Activated CD4-positive, alpha-beta T cell treated with anti-CD3 and anti-CD28 coated beads for 48 hours (primary cell): ENCODE measurements at places on chromosomes 6 and 20.

DNA sequence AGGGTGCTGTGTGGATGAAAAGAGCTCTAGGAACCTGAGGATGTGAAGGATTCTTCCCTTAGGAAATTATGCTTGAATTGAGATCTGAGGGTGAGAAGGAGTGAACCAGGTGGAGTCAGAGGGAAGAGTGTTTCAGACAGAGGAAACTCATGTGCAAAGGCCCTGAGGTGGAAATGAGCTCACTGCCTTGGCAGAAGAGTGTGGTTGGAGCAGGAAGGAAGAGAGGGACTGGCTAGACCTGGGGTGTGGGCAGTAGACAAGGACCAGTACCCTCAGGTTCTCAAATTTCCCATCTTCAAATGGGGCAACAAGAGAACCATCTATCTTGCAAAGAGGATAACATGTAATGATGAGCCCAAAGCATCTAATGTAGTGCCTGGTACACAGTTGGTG, 24.0 kb upstream of the GTSF1L start:
- DNase-seq, result peak; percentile 45

DNA sequence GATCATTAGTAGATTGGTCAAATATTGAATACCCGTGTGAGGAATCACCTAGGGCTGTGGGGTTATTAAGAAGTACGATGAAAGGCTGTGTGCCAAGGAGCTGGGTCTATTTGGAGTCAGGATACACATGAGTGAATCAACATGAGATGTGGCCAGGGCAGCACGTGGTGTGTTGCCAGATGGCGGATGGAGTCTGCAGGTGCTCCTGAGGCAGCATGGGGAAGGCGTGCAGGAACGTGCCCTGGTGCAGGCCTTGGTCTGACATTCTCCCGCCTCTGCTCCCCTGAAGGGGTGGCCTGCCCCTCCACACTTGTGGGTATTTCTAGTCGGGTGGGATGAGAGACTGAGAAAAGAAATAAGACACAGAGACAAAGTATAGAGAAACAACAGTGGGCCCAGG, 39.0 kb upstream of the SLC22A1 start:
- no peak for DNase-seq

GRCh38 chr6:53961679-53962370, 149.4 kb upstream of the MLIP start:
- no peak for DNase-seq

- DNase-seq, result peak; percentile 58
Observed at GRCh38 chr6:151389618-151390275, 1.6 kb downstream of the ZBTB2 start.

- DNase-seq, result no peak
Observed at GRCh38 chr6:22072949-22073348, 223.9 kb downstream of the PRL start.

DNA sequence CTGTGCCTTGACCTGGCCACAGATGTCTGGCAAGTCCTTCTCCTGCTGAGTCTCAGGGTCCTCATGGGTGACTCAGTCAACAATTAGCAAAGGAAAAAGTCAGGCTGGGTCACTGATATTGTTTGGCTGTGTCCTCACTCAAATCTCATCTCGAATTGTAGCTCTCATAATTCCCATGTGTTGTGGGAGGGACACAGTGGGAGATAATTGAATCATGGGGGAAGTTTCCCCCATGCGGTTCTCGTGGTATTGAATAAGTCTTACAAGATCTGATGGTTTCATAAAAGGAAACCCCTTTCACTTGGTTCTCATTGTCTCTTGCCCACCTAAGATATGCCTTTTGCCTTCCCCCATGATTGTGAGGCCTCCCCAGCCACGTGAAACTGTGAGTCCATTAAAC, 45.7 kb downstream of the PREX1 start:
- no peak for DNase-seq

DNA sequence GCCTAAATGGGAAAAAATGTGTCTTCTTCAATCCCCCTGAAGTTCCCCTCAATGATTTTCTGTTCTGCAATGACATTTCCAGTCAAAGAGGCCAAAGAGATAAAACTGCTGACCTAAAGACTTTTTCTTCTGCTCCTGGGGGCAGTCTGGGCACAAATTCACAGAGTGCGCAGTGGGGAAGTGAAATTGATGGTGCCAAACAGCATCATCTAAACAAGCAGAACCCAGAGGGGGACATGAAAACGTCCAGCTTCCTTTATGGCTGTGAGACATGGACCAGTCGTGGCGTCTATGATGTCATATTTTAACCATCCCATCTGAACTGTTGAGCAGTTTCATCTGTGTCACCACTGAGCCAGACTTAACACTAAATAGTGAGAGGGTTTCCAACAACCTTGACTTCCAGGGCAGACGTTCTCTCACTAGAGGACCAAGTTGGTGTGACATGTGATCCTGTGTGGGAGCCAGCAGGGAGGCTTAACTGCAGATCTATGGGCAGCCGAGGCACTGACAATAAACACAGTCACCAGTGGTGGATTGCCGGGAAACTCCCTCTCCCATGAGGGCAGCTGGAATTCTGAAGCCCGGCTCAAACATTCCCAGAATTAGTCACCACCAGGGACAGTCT, 12.4 kb downstream of the SCML4 start:
- no peak for DNase-seq

DNA sequence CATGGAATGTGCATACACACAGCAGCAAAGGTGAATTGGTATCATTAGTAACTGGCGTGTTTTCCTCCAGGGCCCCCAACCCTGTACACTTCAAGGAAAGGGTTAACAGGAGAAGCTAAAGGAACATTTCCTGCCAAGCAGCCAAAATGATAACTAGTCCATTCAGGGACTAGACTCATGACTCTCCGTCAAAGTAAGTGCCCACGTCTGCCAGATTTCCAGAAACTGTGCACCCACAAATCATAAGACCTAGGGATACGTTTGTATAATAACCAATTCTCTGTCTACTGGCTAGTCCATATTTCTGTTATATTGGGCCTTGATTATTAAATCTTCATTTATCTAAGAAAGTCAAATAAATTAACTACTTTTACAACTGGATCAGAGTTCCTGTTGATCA, 76.0 kb upstream of the NHSL1 start:
- DNase-seq, result no peak

DNA sequence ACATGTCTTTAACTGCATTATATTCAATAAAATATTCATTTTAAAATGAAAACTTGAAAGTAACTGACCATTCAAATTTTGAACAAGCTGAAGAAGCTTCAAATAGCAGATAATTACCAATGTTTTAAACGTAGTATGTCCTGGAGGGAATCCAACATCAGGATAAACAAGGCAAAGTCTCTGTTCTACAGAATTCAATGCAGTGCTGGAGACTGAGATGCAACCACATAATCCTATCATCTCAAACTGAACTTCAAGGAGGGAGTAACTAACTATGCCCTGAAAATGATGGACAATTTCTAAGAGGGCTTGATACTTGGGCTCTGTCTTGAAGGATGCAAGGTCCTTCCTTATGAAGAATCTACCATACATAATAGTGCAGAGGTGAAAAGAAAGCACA, 100.7 kb downstream of the PRKN start:
- DNase-seq, result no peak

DNA sequence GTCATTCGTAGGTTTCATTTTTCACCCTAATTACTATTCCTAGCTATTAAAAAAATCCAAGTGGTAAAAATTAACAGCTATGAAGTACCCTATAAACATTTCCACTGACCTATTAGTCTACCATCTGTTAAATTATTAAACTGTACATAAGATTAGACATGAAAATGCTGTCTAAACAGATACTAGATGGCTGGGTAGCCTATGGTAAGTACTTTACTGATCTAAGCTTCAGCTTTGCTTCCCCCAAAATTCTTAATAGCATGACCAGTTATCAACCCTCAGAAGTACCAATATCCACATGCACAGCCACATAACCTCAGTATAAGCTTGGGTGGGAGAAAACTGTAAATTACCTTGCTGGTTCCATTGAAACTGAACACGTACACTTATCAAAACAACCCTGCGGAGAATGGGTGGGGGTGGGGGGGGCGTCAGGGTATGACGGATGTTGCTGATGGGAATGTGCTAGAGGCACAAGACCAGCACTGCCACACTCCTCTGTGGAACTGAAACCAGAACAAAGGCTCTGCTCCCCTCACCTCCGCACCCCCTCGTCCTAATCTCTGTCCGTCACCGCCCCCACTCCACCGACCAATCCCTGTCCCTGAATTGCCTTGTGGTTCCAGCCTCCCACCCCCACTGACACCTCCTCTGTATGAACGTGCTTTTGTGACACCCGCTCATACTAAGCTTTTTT, 45.3 kb downstream of the B4GALT5 start:
- peak; percentile 66 for DNase-seq

- no peak for DNase-seq
Observed at GRCh38 chr6:106866875-106867658, 107.5 kb downstream of the CD24 start.

- peak; percentile 48 for DNase-seq
Observed at GRCh38 chr20:59400708-59401107, 100.3 kb downstream of the EDN3 start.

GRCh38 chr6:37182736-37183590, 13.0 kb downstream of the PIM1 start:
- DNase-seq, result peak; percentile 66

GRCh38 chr20:49549801-49550551, 18.0 kb downstream of the PTGIS start:
- no peak for DNase-seq

GRCh38 chr6:4585682-4586468, 190.3 kb upstream of the CDYL start:
- DNase-seq, result no peak

GRCh38 chr6:53033764-53034163, 31.4 kb upstream of the FBXO9 start:
- DNase-seq, result no peak

DNA sequence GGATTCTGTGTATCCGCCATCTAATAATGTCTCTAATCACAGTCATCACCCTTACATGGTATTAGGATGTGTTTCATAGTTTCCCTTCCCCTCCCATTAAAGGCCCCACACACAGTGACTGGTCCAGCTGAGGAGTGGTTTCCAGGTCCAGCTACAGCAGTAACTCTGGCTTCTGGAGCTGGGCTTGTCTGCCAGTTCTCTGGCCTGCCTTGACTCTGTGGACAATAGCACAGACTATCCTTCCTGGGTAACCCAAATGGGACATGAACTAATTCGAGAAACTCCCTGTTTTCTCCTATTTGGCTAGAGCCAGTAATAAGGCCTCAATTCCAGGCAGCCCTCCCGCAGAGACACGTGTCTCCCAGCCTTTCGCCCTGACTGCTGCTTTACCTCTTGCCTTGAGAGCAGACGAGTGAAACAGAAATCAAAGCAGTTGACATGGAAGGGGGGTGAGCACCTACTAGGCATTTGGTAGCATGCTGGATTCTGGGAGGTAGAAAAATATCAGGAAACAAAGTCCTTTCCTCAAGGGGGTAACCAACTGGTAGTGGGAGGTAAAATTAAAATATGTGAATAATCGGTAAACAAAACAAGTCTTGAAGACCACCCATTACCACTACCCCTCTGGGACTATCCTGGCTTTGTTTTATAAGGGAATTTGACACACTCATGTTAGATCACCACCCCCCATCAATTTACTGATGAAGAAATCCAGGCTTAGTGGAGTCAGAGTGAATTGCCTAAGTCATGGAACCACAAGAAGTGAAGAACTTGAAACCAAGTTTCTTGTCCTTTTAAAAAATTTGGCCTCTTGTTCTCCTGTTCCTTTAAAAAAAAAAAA, 1.2 kb downstream of the TRAF3IP2 start:
- no peak for DNase-seq

DNA sequence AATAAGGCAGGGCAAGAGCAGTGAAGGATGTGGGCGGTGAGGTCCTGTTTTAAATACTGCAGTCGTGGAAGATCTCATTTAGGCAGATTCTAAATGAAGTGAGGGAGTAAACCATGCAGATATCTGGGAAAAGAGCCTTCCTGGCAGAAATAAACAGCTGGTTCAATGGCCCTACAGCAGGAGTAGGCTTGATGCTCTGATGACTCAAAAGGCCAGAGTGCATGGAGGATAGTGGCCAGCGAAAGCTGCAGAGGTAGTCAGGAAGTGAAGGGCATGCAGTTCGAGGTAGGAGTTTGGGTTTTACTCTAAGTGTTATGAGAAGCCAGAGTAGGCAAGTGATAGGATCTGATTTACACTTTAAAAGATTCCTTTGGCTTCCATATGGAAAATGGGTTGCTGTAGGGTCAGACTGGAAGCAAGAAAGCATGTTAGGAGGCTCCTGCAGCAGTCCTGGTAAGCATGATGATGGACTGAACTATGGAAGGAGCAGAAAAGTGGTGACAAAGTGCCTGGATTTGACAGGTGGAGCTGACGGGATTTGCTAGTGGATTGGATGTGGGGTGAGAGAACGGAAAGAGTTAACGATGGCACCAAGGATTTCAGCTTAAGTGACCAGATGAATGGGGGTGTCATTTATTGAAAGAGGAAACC, 150.0 kb downstream of the GJA10 start:
- DNase-seq, result no peak

DNA sequence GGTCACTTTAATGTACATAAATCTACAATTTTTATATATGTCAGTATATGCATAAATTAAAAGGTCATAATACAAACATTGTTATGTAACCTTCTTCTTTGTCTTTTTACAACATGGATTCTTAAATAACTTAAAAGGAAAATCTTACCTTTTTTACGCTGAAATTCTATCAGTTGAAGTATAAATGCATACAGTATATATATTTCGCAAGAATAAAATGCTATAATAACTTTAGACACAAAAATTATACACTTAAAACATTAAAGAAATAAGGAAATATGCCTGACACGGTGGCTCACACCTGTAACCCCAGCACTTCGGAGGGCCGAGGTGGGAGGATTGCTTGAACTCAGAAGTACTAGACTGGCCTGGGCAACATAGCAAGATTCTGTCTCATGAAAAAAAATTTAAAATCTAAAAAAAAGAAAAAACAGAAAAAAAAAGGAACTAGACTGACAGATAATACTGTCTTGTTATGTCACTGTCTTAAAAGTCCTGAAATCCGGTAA, 109.8 kb upstream of the MAP7 start:
- no peak for DNase-seq

- DNase-seq, result no peak
Observed at GRCh38 chr6:8435845-8436168, 462 bp upstream of the SLC35B3 start.

DNA sequence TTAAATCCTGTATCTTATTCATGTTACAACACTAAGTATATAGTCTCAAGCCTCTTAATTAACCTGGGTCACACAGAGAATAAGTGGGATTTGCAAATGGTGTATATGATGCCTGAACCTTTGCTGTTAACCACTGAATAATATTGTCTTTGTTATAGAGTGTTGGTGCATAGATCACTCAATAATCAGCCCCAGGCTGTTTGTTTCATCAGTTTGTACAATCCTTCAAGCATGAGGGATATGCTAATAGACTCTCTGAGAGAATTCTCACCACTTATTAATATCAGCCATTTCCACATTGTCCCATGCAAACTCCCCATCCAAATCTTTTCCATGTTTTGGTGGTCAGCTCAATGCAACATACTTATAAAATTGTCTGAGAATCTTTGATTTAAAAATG, 21.7 kb downstream of the OR2B6 start:
- DNase-seq, result no peak
